GM23338 (cell line): ENCODE measurements at places on chromosomes 2 and 18.

DNA sequence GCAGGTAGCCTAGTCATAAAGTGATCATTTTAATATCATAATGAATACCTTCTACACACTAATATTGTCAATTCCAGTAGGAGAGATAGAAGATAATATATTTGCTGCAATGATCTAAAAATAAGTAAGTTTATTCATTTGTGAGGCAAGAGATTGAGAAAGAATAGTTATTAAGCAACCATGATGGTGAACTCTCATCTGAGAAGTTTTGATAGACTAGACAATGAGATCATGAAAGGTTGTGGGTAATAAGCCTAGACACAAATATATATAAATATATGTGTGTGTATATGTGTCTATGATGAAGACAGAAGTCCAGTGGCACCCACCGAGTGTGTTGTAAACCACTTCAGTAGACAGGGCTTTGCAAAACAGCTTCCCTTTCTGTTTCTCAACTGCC lies 181.0 kb upstream of the CHST9 start:
- DNase-seq = no peak

- DNase-seq = no peak
Measured at GRCh38 chr18:49072524-49072934, 121.8 kb upstream of the SMAD7 start.

- no peak for DNase-seq
Measured at GRCh38 chr2:138201286-138201685, 237.0 kb downstream of the HNMT start.

- no peak for DNase-seq
Measured at GRCh38 chr18:67363694-67364093, 152.8 kb downstream of the DSEL start.

- no peak for DNase-seq
Measured at GRCh38 chr2:85989288-85989865, 100.6 kb upstream of the ST3GAL5 start.
